ENCODE measurements at places on chromosomes 5 and 9.

DNA sequence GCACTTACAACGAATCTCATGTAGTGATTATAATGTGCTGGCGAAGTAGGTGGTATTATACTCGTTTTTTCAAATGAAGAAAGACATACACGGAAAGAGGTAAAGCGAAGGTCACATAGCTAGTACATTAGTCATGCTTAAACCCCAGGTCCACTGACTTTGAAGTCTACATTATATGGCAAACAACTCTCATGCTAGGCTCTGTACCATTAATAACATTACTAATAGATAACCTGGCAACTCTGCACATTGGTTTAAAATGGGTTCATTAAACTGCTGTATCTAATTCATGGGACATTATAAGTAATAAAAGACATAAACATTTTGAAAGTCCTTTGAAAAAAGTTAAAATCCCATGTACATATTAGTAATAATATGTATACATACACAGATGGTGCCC lies 21.2 kb downstream of the FYB1 start:
- DNase-seq: no peak

DNA sequence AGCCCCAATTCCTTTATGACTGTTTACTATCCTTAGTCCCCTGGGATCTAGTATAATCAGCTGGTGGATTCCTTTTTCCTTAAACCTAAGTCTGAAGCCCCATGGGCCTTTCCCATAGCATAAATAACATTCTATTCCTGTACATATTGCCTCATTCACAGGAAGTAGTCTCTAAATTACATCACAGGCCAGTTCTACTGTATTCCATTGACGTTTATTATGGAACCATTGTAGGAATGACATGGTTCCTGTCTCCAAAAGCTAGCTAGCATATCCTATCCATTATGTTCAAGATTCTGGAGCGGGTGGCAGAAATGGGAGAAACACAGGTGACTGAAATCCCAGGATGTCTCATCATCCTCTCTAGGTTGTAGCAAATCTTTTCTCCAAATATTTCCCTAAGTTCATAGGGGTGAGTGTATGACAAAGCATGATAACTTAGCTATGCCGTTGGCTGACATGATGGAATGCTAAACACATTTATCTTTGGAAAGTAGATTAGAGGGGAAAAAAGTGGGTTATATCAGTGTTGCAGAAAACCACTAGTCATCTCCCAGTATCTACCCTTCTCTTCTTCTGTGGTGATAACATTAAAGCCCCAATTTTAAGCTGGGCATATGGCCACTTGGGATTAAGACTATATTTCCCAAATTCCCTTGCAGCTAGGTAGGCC lies 140.1 kb downstream of the FGF1 start:
- no peak for DNase-seq

GRCh38 chr9:117355542-117355941 lies 59.3 kb downstream of the ASTN2 start:
- DNase-seq: no peak

DNA sequence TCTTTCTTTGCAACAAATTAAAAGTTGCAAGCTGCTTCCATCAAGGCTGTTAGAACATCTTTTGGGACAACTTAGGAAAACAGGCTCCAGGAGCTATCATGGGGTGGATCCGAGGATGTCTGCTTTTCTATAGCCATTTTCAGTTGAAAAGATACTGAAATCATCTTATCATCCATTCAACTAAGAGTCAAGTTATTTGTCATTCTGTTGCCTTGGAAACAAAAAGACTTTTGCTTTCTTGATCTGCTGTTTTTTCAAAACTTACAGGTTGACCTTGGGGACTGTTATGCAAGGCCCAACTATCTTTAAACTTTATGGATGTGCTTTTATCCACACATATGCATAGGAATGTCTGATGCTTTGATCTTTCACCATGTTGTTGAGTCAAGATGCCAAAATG lies 545.3 kb upstream of the DAP start:
- no peak for DNase-seq

DNA sequence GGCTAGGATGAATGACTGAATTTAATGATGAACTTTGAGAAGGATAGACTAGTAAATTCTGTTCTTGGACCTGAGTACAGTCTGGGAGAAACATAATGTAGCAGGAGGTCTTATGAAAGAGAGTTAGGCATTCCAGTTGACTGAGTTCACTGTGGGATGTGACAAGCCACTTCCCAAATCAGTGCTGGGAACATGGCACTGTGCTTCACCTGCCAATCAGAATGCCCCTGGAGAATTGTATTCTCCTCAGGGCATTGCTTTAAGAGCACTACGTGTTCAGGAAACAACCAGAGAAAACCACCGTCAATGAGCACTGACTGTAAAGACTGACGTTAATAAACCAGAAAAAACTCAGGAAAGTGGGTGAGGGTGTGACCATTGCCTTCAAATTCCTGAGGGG lies 1.2 kb downstream of the CCDC107 start:
- no peak for DNase-seq

Measured in SJCRH30 (cell line).